Activated CD4-positive, alpha-beta T cell treated with anti-CD3 and anti-CD28 coated beads, Interleukin-2, amount 50 U/mL, for 24 hours (primary cell): ENCODE measurements at places on chromosomes 4 and X.

GRCh38 chr4:110622841-110623717 is at the start of gene PITX2:
TSS of gene PITX2 (minus strand) at chr4:110623077. CDS start at chr4:110622460, 617 bp downstream.
- DNase-seq: no peak

DNA sequence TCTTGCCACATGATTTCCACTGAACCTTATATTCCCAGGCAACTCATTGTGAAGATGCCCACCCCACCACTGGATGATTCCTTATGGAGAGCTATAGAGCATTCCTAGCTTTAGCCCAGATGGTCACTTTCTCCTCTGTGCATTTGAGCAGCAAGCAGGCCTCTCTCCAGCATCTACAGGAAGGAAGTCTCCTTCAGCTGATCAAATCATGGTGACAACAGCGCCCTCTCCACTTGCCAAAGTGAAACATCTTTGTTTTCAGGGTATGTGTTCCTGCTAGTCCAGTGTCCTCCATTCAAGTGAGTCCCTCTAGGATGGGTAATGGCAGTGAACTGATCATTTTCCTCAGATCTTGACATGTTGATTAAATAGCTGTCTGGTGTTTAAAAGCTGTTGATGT is 10.9 kb upstream of the SYTL5 start:
- no peak for DNase-seq

DNA sequence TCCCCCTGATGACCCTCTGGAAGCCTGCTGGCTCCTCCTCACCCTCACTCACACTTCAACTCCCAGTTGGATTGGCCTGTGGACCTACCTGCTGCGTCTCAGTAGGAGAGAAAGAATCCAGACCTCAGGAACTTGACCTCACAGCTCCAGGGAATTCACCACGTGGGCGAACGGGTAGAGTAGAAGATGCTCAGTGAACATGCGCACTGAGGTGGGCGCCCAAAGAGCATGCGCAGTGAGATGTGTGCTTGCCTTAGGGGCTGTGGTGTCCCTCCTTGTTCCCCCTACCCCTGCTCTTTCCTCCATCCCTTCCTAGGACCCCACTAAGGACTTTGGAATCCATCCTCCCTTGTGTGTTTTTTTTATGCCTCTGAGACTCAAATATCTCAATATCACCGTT is 12.9 kb downstream of the FOXR2 start:
- no peak for DNase-seq

- DNase-seq: no peak
These were observed 66.1 kb downstream of the PHKA2 start for GRCh38 chrX:18917831-18918230.

GRCh38 chr4:54685810-54686209 is 28.1 kb downstream of the KIT start:
- no peak for DNase-seq

GRCh38 chrX:23287191-23287725 is 47.4 kb upstream of the PTCHD1 start:
- no peak for DNase-seq

GRCh38 chr4:100935090-100935489 is 412.2 kb downstream of the PPP3CA start:
- no peak for DNase-seq

GRCh38 chr4:176874721-176875445 is 82.2 kb upstream of the VEGFC start:
- no peak for DNase-seq

DNA sequence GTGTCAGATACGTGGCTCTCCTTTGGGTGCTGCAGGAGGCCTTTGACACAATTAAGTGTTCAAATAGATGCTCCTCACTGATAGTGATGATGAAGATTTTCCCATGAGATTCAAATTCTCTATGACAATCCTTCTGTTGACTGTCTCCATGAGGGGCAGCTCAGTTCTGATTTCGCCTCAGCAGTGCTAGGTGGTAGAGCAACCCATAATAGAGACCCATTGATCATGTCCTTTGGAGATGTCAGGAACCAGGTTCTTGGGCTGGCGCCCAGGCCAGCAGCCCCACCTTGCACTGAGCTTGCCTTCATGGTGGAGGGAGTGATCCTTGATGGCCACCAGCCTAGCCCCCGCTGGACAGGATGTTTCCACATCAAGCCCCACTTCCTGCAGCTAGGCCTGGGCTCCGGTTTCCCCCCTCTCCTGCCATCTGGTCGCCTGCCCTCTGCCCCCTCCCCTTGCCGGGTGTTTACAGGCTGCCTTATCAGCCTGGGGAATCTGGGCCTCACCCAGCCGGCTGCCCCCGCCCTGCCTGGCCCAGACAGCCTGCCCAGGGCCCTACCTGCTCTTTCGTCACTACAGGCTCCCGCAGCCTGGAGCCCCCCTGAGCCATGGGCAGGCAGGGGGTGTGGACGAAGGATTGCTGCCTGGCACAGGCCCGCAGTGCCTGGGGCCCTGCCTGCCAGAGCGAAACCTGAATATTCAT is 12.6 kb downstream of the ELF4 start:
- DNase-seq: no peak

DNA sequence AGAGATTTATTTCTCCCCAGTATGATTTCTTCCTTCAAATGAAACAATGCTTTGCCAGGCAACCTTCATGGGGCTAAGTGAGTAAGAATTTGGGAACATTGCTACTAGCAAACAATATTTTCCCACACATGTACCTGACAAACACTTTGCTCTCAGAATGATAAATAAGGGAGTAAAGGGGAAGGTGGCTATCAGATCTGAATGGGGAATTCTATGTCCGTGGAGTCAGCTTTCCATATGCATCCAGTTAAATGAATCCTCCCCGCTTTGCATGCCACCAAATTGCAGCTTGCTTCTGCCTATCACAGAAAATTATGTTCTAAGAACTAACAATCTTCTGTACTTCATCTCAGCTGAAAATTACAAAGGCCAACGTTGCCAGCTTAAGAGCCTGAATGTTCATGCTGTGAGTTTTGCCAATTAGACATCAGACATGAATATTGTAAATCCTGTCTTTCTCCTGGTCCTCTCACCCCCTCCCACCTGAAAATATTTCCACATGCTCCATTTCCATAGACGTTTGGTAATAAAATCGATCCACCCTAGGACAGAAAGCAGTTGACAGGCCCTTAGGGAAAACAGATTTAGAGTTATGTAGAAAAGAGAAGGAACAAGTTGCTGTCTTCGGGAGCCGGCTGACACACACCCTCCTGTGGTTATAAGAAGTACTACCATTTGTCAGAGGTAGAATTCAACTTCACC is 6.3 kb downstream of the MEPE start:
- no peak for DNase-seq

GRCh38 chr4:88967883-88968331 is 89.1 kb downstream of the FAM13A start:
- DNase-seq: no peak

DNA sequence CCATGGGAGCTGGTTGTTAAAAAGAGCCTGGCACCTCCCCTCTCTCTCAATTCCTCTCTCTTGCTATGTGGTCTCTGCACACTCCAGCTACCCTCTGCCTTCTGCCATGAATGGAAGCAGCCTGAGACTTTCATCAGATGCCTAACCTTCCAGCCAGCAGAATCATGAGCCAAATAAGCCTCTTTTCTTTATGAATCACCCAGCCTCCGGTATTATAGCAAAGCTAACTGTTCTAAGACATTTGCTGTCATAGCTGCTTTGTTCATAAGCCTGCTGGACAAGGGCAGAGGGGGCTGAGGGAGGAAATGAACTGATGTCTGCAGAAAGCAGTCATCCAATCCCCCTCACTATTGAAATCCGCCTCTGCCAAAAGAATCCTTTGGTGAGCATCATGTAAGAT is 196.7 kb downstream of the ZNF330 start:
- DNase-seq: no peak

GRCh38 chrX:148905400-148905799 is 405.0 kb downstream of the AFF2 start:
- DNase-seq: no peak

GRCh38 chrX:103554687-103555424 is 30.5 kb upstream of the TCEAL4 start:
- peak; percentile 53 for DNase-seq

GRCh38 chrX:30572678-30573077 is 4.9 kb downstream of the TASL start:
- DNase-seq: no peak

DNA sequence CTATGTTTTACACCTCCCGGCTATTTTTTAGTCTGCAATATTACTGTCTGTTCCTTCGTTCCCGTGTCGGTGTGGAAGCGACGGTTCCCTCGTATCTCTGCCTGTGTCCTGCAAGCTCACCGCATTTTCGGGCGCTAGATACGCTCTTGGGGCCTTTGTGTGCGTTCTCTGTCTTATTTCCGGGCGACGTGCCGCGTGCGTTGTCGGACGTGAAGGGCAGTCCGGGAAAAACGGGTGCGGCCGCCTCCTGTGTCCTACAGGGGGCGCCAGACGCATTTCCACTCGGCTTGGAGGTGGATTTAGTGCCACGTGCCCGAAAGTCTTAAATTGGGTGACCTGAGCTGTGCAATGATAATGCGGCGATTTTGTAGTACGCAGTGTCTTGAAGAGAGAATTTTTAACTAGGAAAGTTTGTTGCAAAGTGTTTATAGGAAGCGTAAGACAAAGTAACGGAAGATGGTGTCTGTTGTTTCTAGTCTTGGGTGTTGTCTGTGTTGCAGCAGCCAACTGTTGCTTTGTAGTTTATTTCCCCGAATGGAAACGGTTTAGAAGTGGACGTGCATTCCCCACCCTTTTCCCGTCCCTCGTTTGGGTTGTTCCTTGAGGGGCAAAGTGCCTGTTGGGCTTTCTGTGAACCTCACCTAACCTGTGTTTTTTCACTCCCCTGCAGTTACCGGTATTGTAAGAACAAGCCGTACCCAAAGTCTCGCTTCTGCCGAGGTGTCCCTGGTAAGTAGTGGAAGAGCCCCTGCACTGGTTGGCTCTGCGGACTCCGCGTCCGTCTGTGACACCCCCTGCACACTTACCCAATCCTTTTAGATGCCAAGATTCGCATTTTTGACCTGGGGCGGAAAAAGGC is 720 bp downstream of the RPL10 start:
- DNase-seq: peak; percentile 78

GRCh38 chr4:151198748-151199147 is 78.2 kb upstream of the PRSS48 start:
- DNase-seq: no peak

DNA sequence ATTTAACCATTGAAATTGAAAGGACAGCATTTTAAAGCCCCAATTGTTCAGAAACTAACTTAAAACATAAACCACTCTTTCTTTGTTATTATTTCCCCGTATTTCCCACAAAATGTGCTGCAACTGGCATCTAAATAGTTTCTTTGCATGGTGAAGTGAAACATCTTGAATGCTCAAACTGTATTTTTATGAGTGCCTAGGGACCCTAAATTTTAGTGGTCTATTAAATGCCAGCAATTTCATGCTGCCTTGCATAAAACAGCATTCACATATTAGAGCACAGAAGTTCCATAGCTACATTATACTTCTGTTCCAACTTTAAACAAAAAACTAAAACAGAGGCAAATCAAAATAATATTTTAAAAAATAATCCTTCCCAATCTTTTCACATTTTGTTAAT is 5.4 kb downstream of the RAB28 start:
- DNase-seq: no peak

DNA sequence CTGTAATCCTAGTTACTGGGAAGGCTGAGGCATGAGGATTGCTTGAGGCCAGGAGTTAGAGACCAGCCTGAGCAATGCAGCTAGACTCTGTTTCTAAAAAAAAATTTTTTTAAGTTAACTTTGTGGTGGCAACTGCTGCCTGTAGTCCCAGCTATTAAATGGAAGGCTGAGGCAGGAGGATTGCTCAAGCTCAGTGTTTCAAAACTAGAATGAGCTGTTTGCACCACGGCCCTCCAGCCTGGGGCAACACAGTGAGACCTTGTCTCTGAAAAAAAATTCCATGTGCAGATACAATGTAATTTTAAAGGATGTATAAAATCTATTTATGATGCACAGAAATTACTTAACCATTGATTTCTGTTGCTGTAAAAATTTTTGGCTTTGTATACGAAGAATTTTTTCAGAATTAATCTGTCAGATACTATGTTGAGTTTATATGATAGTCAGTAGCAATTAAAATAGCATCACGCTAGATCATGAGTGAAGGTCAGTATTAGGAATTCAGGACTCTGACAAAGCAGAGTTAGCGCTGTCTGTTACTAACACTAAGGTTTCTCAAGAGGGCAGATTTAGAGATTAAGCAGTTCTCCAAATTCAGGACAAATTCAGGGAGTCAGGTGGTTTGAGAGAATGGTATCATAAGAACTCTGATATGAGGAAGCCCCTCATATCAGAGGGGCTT is 8.3 kb upstream of the AGA start:
- DNase-seq: no peak

DNA sequence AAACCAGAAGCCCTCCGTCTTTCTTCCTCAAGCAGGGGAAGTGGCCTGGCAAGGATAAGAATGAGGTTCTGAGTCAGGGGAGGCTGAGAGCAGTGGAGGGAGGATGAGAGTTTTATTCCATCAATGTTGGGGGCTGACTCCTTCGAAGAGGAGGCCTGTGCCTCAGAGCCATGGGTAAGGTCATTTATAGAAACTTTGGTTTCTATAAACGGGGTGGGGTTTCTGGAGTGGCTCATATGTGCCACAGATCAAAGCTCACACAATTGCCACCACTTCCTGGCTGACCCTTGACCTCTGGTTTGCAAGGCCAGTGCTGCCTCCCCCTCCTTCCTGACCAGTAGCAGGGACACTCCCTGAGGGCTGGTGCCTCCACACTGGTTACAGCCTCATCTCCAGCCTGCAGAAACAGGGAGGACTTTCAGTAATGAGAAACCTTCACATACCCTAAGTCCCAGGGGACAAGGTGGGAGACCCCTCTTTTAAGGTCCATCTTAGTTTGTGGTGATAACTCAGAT is 166.0 kb downstream of the PDGFRA start:
- DNase-seq: no peak
